ENCODE measurements at places on chromosomes 4 and X.

GRCh38 chr4:146283758-146284651 is 69.7 kb downstream of the REELD1 start:
- no peak for DNase-seq

- DNase-seq, result no peak
Measured at GRCh38 chrX:1231850-1232465, 19.5 kb upstream of the CRLF2 start.

DNA sequence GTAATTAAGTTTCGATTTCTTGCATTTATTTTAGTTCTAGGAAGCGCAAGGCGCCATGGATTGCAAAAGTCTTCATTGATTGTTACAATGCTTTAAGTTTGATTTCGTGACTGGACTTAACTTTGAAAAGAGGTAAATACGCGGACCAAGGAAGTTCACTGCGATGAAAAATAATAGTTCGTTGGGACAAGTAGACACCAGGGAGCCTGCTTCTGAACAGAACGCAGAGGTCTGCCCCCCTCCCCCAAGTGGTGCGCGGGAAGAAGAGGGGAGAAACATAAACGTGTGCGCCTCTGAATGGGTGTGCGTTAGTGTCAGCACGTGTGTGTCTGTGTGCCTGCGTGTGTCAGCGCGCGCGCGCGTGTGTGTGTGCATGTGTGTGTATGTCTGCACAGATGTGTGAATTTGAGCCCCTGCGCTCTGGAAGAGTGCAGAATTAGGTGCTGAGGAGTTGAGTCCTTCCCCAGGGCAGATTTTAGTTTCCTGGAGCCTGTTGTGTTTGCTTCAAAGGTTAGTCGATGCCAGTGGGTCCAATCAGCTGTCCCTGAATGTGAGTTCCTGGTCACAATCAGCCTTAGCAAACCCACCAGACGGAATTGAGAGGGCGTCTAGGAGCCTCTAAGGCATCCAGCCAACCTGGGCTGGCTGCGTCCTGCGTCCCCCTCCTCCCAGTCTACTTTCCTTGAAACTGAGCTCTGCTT is 5.8 kb upstream of the POU4F2 start:
- DNase-seq, result no peak

GRCh38 chr4:17894421-17894820 is 83.6 kb downstream of the NCAPG start:
- no peak for DNase-seq

DNA sequence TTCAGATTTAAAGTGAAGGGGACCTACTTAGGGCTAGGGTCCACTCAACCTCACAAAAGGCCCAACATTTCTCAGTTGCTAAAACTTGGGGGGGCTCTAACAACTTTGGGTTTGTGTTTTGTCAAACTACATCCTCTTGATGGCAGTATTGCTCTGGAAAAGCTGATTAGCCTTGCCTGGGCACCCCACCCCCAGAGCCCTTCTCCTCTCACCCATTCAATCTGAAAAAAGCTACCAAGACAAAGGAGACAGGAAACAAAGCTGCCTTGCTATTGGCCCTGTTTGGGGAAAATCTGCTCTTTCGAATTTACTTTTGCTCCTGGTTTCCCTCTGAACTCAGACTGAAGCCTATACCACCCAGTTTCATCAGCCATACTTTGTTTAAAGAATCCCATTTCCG is 195.2 kb upstream of the STK26 start:
- peak; percentile 85 for DNase-seq

DNA sequence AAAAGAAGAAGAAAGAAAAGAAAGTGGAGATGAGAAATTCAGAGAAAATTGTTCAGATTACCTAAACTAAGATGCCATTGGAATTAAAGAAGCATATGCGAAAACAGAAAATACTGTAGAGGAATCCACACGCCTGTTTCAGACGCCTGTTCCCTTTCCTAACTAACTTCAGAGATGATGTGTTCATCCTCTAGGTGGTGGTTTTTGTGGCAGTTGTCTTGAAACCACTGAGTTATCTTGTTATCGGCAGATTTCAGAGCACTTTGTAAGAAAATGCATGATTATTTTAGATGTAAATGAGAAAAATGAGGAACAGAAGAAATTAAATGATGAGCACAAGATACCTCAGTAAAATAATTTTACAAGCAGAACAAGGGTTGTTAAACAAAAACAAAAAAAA is 48.3 kb downstream of the FUNDC1 start:
- DNase-seq, result peak; percentile 49

GRCh38 chr4:3880615-3881120 is 114.5 kb downstream of the ADRA2C start:
- DNase-seq, result peak; percentile 56

GRCh38 chr4:76799140-76799539 is 98.8 kb downstream of the SOWAHB start:
- no peak for DNase-seq

GRCh38 chr4:35965300-35965699 is 279.0 kb downstream of the ARAP2 start:
- DNase-seq, result no peak

DNA sequence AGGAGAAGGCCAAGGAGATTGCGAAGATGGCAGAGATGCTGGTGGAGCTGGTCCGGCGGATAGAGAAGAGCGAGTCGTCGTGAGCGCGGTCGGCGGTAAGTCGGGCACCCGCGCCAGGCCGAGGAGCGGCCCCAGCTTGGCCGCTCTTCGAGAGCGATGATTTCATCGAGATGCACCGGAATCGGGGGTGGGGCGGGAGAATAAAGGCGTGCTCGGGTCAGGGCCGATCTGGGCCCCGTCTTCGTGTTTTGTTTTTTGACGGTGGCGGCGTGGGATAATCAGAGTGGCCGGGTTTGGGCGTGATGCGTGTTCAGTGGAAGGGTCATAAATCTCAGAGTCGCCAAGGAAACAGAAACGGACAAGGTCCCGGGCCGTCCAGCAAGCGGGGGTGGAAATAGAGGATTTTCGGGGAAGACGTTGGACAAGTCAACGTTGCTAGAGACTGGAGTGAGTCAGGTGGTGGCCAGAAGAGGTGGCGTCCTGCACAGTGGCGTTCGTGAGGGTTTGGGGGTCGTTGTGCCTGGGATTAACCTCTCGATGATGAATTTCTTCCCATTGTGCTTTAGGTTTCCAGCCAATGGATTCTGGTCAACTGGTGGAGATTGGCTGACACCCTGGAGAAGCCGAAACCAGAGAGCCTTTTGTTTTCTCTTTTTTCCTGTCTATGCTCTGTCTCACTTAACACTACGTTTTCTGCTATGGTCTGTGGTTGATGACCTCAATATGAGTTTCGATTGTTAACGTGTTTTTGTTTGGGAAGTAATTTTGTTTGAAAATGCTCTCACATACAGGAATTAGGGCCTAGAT is 882 bp downstream of the MRFAP1 start:
- peak; percentile 40 for DNase-seq

DNA sequence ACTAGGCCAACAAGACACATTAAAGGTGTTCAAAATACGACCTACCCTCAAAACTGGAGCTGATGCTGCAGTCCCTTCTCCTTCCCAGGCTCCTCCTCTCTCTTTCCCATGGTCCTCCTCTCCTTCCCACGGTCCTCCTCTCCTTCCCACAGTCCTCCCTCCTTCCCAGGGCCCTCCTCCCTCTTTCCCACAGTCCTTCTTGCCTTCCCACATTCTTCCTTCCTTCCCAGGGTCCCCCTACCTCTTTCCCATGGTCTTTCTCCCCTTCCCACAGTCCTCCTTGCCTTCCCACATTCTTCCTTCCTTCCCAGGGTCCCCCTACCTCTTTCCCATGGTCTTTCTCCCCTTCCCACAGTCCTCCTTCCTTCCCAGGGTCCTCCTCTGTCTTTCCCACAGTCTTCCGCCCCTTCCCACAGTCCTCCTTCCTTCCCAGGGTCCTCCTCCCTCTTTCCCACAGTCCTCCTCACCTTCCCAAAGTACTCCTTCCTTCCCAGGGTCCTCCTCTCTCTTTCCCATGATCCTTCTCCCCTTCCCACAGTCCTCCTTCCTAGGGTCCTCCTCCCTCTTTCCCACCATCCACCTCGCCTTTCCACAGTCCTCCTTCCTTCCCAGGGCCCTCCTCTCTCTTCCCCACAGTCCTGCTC is 54.2 kb downstream of the SH3KBP1 start:
- DNase-seq, result no peak

GRCh38 chr4:153383131-153383530 is 38.6 kb downstream of the MND1 start:
- DNase-seq, result no peak

DNA sequence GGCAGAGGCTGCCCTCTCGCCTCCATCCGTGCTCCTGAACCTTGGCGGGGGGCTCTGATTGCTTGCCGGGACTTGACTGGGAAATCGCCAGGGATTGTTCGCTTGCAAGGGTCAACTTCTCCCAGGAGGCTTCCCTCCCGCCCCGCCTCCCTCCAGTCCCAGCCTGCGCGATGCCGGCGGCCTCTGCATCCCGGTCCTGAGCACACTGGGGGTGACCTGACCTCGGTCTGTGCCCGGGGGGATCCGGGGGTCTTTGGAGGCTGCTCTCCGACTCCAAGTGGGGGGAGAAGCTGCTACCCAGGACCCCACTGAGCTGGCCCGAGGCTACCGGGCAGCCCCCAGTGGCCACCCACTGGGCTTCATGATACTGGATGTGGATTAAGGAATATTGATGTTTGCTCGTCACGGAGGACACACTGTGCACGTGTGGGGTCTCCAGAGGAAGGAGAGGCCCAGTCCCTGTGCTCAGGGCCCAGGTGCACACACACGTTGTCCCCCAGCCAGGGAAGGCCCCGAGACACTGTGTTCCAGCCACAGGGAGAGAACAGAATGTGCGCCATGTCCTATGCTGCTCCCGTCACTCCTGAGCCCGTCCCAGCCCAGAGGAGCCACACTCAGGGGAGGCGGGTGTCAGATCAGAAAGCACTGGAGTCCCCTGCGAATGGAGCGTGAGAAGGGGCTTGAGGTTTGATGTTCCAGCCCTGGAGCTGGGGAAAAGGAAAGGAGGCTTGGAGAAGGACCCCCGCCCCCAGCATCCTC is 55.9 kb upstream of the NKX1-1 start:
- no peak for DNase-seq

- DNase-seq, result no peak
Measured at GRCh38 chr4:107801766-107802211, 22.9 kb upstream of the SGMS2 start.
